ENCODE measurements at places on chromosomes 12 and 14.

DNA sequence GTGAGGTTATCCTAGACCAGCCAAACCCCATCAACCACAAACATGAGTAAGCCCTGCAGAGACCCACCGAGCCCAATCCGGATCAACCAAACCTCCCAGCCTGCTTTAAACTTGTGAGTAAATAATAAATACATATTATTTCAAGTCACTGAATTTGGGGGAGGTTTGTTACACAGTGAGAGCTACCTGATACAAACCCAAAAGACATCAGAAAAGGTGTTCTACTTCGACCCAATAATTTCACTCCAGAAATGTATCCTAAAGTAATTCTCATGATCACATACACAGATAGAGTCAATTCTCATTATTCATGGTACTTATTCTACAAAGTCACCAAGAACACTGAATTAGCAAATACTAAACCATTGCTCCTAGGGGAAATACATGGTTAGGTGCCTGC is 16.2 kb upstream of the CORO1C start:
- no peak for DNase-seq

DNA sequence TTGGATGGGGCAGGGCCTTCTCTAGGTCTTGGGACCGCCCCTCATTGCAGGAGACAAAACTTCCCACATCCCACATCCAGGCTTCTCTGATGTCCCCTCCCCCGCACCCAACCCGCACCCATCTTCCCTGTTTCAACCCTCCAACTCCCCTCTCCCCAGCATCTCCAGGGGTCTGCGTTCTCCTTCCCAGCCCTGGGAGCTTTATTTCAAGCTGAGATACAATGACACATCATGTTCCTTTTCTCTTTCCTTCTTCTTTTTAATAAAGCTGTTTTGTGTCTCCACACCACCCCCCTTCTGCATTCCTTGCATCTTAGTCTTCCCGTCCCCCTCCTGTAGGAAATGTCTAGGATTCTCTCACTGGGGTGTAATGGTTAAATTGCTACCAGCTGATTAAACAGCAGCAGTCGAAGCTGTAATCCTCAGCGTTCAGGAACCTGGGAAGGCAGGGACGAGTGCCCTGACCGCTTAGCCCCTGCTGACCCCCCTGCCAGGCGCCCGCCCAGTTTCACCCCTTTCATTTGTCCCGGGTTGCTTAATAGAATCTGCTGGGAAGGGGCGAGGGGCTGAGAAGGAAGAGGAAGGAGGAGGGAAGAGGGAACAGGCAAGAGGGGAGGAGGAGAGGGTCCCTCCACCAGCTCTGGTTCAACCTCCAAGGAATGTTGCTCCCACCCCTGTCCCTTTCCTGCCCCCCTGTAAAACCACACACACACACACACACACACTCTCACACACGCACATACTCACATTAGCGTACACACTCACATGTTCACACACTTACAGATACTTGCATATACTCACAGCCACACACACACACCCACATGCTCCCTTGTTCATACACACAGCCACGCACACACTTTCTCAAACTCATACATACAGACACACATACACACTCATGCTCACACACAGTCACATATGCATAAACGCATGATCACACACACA is 104.5 kb upstream of the MED13L start:
- DNase-seq: no peak

DNA sequence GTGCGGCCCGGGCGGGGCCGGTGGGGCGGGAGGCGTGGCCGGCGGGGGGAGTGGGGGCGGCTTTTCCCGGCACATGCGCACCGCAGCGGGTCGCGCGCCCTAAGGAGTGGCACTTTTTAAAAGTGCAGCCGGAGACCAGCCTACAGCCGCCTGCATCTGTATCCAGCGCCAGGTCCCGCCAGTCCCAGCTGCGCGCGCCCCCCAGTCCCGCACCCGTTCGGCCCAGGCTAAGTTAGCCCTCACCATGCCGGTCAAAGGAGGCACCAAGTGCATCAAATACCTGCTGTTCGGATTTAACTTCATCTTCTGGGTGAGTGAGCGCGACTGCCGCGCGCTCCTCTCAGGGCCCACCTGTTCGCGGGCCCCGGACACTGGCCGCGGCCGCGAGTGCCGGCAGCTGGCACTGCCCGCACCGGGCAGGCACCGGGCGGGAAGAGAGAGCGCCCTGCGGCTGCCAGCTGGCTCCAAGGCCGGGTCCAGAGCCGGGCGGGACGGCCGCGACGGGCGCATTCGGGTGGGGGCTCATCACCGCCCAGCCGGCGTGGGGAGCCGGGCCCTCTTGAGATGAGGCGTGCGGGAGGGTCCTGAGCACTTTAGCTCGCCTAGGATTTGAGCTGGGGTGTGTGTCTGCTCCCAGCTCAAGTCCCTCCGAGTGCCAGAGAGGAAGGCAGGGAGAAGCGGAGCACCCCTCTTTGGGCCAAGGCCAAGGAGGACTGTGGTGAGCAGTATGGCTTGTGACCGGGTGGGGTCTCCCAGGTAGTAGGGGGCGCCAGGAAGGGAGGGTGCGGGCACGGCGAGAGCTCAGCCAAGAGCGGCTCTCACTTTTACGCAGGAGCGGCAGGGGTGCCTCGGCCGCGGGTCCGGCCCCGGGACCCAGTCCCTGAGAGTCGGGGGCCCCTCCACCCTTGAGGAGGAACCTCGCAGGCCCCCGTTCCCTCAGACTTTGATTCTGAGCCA is at the start of gene CD9:
Gene CD9 (plus strand): TSS at position 145 of the 957 bp plus-strand sequence. CDS start 100 bp downstream, at position 245.
- no peak for DNase-seq

GRCh38 chr14:84453307-84453950 is 1076.5 kb upstream of the FLRT2 start:
- DNase-seq: no peak

GRCh38 chr12:116236148-116236731 is 41.3 kb downstream of the MED13L start:
- DNase-seq: peak; percentile 76

- DNase-seq: no peak
Observed at GRCh38 chr14:101992708-101993107, 28.3 kb downstream of the DYNC1H1 start.

Data from Jurkat, Clone E6-1 (cell line).